ENCODE measurements at places on chromosomes 1 and 21.

DNA sequence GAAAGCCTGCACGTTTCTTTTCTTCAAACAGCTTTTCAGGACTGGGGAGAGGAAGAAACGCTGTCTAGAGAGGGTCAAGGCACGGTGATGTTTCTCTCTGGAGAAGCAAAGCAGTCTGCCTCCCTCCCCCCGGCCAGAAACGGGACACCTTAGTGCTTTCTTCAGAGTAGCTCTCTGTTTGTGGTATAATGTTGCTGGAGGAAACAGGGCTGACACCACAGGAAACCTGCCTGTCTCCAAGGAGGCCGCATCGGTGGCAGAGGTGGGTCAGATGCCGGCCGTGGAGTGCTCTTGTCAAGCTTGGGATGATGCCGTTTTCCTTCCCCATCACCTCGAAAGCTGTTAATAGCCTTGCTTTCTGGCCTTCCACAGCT, 139.4 kb downstream of the DHRS3 start:
- no peak for DNase-seq

DNA sequence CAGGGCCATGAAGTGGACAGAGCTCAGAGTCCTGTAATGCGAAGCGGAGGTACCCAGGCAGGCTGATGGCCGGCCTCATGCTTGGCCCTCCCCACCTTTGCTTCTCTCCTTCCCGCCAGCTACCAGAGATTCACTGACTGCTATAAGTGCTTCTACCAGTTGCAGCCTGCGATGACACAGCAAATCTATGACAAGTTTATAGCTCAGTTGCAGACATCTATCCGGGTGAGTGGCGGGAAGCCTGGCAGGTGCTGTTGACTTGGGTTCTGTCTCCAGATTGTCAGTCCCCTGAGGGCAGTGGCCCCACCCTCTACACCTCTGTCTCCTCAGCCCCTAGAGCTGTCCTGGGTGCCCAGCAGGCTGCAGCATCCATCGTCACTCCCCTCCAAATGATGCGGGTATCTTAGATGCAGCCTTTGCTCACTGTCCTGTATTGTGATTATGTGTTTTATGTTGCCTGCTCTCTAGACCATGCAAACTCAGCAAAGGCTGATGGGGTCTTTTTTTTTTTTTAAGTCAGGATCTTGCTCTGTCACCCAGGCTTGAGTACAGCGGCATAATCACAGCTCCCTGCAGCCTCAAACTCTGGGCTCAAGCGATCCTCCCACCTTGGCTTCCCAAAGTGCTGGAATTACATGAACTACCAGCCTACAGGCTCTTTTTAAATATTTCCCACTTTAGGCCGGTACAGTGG, 9.6 kb upstream of the BGLAP start:
- no peak for DNase-seq

GRCh38 chr1:212858461-212859265, 588 bp downstream of the FLVCR1 start:
- DNase-seq = no peak

- no peak for DNase-seq
These were observed 15.4 kb upstream of the MUTYH start for GRCh38 chr1:45355683-45356082.

GRCh38 chr1:177948336-177948972, 21.4 kb downstream of the SEC16B start:
- peak; percentile 51 for DNase-seq

DNA sequence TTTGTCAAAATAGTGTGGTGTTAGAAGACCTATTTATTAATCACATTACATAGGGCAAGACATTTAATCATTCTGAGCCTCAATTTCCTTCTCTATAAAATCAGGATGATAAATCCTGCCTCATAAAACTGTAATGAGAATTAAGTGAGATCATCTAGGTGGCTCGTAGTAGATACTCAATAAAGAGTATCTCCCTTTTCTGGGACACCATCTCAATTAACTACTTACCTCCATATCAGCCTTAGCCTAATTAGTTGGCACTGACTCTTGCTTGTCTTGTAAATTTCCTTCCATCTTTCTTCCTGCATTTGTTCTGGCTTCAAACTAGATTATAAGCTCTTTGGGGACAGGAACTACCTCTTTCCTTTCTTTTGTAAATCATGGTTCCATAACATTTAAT, 102.6 kb upstream of the TNR start:
- no peak for DNase-seq

DNA sequence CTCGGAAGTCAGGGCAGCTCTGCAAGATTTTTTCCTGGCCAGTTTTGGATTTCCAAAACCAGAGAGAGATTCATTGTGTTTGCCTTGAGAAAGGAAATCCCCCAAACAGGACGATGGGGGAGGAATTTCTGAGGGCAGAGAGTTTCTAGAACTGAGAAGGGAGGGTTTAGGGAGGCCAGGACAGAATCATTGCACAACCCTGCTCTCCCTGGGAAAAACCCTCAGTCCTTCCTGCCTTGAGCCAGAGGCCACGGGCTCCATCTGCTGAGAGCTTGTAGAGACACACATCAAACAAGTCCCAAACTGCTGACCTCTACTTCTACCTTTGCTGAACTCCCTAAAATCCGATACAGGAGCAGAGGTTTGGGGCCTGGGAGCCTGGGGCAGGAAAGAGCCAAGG, 99.7 kb downstream of the NMNAT2 start:
- DNase-seq = peak; percentile 72

DNA sequence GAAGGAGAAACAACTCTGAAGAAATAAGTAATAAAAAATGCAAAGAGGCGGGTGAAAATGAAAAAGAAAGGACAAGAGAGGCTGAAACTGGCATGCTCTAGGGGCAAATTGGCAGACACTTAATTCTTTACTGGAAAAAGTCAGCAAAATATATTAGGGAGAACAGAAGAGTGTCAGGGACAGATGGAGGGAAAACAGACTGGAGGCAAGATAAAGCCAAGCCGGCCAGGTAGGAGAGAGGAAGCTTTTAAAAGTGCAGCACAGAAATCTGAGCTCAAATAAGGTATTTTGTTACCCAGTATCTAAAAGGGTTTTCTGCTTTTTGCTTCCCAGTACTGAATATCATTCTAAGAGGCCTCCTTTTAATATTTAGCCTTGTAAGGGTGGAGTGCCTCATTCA, 339.3 kb downstream of the PAPPA2 start:
- DNase-seq = no peak
